ENCODE measurements at places on chromosomes 5 and 9.

DNA sequence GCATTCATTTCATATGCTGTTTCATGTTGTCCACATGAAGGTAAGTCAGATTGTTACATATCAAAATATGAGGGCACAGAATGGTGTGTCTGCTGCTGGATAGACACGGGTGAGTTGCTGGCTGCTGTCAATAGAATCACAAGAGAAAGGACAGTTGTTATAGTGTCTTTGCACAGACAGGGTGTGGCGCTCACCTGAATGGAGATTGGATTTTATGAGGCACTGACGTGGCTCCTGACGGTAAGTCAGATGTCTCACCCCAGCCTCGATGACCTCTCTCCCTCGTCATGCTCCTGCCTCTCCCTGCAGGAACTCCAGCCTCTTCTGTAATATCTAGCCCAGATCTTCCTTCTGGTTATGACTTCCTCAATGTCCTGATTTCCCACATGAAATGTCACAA, 75.4 kb upstream of the SELENOP start:
- no peak for DNase-seq

DNA sequence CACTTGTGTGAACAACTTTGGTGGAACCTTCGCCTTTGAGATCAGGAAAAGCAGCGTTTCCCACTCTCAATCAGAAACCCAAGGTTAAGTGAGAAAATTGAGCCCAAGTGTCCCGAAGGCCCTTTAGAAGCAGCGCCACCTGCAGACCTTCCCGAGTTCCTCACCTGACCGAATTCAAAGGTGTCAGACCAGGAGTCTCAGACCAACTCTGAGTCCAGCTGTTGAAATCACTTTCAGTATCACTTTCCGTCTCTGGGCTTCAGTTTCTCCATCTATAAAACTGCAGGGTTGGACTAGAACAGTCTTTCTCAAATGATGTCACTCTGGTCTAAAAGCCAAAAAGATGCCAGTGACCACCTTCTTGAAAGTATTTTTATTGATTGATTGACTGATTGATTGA, 31.7 kb upstream of the GRHPR start:
- DNase-seq, result no peak

- DNase-seq, result no peak
These were observed 666.7 kb downstream of the LRRC70 start for GRCh38 chr5:63245271-63245670.

DNA sequence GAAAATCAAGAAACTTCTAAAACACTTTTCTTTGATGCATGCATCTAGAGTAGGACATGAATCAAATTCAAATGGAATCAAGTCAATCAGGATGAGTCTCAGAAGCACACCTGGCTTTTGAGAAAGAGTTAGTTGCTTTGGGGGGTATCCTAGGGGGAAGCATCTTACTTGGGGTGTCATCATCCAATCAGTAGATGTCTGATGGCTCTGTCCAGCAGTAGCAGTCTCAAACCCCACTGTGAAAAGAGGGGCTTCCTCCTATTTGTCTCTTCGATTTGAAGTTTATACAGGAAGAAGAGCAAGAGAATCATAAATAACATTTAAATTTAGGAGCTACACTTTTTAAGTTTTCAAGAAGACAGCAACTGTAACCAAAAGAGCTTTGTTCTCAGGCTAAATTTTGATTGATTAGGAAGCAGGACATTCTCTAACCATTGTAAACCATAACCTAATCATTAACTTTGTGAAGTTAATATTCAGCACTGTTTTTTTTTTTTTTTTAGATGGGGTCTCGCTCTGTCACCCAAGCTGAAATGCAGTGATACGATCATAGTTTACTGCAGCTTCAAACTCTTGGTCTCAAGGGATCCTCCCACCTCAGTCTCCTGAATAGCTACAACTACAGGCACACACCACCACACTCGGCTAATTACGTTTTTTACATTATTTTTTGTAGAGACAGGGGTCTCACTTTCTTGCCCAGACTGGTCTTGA, 614.7 kb downstream of the CSNK1G3 start:
- no peak for DNase-seq

DNA sequence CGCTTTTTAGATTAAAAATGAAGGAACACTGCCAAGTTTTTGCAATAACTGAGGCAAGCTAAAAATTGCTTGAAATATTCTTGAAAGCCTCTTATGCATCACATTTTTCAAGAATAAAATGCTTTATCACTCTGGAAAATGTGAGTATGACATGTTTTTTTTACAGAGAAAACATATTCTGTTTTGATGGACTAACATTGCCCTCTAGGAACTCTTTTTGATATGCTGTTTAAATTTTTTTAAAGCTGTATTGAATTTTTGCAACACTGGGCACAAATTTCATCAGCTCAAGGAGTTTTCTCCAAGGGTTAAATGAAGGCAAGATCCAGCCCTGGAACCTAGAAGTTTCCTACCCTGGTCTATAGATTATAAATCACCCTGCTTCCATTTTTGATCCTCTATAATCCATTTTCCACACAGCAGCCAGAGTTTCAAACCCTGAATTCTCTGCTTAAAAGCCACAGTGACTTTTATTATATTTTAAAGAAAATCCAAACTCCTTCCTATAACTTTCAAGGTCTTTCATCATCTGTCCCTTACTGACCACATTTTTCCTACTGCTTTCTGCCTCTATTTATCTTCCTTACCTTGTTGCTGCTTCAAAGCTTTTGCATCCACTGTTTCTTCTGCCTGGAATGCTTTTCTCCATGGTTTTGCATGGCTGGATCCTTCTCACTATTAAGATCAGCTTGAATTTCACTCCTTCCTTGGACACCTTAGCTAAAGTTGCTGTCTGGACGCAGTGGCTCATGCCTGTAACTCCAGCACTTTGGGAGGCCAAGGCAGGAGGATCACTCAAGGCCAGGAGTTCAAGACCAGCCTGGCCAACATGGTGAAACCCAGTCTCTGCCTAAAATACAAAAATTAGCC, 60.9 kb downstream of the IL31RA start:
- DNase-seq, result no peak

DNA sequence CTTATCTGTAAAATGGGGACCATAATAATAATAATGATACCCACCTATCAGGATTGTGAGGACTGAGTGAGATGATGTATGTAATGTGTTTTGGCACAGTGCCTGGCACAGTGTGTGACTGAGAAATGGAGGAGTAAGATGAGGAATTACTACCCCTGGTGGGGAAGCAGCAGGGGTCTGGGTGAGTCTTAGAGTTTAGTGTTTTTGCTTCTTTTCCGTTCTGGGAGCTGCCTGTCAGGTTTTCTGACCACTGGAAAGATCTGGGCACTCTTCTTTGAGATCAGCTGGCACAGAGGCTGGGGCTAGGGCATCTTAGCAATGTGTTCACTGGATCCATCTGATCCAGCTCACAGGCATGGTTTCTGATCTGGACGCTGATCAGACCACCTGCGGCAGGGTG, 8.5 kb downstream of the LCP2 start:
- DNase-seq, result no peak

- DNase-seq, result no peak
These were observed 19.3 kb upstream of the TOR2A start for GRCh38 chr9:127754099-127755060.

DNA sequence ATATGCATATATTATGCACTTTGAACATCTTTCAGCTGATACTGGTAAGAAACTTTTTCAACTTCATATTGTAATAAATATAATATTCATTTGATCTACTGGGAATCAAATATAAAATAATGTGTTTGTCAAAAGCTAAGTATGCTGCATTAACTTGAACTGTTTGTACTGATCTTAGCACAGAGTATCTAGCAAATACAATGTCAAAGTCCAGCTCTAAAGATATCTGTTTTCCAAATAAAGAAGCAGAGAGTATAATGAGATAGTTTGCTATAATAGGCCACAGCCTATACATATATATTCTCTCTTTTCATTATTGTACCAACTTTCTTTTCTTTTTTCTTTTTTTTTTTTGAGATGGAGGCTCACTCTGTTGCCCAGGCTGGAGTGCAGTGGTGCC, 417.0 kb downstream of the TMEM161B start:
- DNase-seq, result no peak

DNA sequence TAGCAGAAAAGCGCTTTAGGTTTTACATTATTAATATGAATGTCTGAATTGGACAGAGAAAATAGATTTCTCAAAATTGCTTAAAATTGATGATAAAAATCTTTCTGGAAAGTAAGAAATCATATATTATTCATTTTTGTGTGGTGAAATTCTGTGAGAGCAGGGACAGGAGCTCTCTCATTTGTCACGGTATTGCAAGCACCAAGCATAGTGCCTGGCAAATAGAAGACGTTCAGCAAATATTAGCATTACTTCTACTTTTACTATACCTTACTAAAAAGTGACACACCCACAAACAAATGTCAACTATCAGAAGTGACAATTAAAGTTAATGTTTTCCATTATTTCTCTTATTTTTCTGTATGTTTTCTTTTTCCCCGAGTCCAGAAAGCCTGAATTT, 69.1 kb downstream of the XRCC4 start:
- DNase-seq, result no peak

GRCh38 chr5:90654215-90654614, 95.6 kb downstream of the ADGRV1 start:
- no peak for DNase-seq

- no peak for DNase-seq
These were observed 192.6 kb upstream of the ACTBL2 start for GRCh38 chr5:57675236-57675635.

- DNase-seq, result no peak
These were observed 115.6 kb downstream of the SEMA5A start for GRCh38 chr5:9430306-9430705.

DNA sequence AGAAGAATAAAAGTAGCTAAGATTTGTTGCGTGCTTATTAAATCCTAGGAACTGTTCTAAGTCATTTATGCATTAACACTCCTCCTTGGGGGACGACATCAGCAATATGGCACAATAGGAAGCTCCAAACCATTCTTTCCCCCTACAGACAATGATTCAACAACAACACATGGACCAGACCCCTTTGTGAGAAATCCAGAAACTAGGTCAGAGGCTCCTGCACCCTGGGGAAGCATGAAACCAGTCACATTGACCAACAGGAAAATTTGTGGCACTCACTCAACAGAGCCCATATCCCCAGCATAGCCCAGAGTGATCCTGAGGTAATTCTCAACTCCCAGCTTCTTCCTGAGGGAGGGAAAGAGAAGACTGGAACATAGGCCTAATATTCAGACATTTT, 294.4 kb downstream of the HINT1 start:
- no peak for DNase-seq

DNA sequence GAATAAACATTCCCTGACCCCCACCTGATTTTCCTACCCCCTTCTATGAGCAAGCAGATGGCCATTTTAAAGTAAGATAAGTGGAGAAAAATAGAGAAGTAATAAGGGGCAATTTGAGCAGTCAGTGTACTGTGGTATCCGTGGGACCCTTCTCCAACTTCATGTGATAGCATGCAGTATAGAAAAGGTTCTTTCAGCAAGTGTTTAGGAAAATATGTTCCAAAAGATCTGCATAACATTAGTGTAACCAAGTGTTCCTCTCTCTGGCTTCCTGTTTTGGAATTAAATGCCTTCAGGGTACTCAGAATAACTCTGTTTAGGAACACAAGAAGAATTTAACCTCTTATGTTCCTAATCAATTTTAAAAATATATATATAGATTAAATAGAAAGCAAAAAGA, 134.9 kb downstream of the ATG10 start:
- no peak for DNase-seq

GRCh38 chr9:105275111-105275510, 30.7 kb downstream of the SLC44A1 start:
- no peak for DNase-seq

- no peak for DNase-seq
These were observed 108.1 kb downstream of the LHFPL2 start for GRCh38 chr5:78540335-78541085.

DNA sequence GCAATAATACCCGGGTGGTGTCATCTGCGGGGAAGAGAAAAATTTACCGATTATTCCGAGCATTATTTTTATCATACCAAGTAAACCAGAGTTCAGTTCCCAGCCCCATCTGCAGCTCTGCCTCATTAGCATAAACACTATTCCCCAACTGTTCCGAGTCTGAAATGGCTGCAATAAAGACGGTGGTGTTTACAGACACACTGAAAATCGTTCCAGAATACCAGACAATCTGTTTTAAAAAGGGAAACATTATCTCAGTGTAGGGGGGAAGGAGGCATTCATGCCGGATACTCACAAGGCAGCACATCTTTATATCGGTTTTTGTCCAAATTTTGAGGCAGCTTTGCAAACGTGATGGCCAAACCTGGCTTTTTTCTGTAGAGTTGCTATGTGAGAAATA, 70.3 kb upstream of the EPB41L4B start:
- DNase-seq, result no peak

DNA sequence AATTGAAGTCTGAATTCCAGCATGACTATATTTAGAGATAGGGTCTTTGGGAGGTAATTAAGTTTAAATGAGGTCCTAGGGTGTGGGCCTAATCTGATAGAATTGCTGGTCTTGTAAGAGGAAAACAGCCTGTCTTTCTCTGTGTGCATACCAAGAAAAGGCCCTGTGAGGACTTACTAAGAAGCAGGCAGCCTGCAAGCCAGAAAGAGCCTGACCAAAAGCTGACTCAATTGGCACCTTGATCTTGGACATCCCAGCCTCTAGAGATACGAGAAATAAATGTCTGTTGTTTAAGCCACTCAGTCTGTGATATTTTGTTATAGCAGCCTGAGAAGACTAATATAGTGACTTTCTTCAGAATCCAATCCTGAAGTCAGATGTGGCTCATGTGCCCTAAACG, 14.6 kb downstream of the ARL14EPL start:
- no peak for DNase-seq

GRCh38 chr9:102209176-102209575, 470.7 kb upstream of the GRIN3A start:
- DNase-seq, result no peak

GRCh38 chr9:13598738-13599137, 319.2 kb upstream of the MPDZ start:
- DNase-seq, result no peak

DNA sequence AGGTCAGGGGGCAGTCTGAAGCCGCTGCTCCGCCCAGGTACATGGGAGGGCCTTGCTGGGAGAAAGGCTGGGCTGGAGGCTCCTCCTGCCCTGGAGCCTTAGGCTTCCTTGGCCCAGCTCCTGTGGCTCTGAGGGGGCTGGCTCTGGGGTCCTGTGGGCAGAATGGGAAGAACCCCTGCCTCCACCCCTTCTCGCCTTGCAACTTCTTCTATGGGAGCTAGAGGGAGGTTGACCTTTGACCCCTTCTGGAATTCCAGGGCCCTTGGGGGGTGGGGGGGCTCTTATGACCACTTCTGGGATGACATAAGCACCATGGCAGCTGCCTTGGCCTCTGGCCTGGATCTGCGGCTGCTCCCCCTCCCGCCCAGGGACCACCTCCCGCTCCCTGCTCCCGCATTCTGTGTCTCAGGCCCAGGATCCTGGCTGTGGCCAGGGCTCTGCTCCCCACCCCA, 32.2 kb downstream of the IER5L start:
- DNase-seq, result no peak

DNA sequence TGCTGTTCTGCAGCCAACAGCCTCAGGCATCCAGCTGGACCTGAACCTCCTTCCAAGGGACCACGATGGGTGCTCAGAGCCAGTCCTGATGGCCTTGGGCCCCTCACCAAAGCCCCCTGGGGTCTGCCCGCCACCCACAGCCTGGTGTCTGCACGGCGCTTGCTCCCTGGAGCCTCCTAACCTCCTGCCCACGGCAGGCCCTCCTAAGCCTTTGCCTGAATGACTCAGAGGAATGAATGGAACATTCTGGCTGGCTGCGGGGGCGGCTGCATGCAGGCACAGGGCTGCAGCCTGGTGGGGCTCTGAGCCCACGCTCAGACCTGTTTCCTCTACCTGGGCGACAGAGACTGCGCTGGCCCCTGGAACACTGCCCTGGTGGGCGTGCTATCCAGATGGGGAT, 6.9 kb downstream of the SOHLH1 start:
- DNase-seq, result no peak

- no peak for DNase-seq
These were observed 60.7 kb downstream of the APTX start for GRCh38 chr9:32940740-32941139.

GRCh38 chr9:125821078-125821477, 73.9 kb downstream of the PBX3 start:
- no peak for DNase-seq

Data from stimulated activated CD4-positive, alpha-beta T cell treated with anti-CD3 and anti-CD28 coated beads, Interleukin-1b, Interleukin-23, amount 100 ng/mL, for 24 hours (primary cell).